ENCODE measurements at places on chromosomes 11 and 22.

GRCh38 chr11:10303558-10304363 is 1.1 kb upstream of the ADM start:
- DNase-seq: peak; percentile 65

DNA sequence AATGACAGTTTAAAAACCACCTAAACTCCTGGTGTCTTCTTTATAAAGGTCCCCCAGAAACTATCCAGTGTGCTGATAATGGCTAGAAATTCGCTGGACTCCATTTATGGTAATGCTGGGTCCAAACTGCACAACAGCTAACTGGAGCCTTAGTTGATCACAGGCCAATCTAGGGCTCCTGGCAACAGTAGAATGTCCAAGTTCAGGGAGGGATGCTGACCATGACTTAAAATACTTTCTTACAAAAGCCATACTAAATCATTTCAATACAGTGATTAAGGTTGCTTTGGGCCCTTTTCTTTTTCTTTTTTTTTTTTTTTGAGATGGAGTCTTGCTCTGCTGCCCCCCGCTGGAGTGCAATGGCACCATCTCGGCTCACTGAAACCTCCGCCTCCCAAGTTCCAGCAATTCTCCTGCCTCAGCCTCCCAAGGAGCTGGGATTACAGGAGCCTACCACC is 14.5 kb upstream of the GAB2 start:
- DNase-seq: peak; percentile 34

GRCh38 chr22:36409911-36410756 is 22.4 kb upstream of the MYH9 start:
- DNase-seq: no peak

DNA sequence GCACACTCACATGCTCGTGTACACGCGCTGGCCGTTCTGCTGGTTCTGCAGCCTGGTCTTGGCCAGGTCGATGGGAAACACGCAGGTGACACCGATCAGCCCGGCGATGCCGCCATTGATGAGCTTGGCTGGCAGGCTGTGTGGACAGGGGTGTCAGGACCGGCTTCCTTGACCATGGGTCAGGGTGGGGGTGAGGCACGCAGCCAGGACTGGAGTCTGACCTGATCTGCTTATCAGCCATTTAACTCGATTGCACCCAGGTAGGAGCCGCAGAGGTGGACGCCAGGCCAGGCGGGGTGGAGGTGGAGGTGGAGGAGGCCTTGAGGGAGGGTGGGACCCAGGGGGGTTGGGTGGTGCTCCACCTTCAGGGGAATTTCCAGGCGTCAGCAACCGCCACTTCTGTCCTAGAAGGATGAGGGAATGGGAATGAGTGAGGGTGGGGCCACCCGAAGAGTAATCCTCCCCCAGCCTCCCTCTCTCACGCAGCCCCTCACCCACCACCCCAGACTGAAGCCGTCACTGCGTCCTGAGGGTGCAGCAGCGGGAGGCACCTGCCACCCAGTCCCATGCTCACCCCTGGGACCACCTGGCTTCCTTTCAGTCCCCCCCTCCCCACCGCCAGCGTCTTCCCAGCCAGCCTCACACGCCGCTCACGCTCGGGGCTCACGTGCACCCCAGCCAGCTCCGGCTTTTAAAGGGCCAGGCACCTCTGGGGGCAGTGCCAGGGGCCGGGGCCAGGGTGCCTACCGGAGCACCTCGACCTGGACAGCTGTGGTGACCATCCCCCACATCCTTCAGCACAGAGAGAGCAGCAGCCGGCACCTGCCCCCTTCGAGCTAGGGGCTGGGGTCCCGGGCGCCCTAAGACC is 3.1 kb downstream of the SLC25A22 start:
- peak; percentile 52 for DNase-seq

DNA sequence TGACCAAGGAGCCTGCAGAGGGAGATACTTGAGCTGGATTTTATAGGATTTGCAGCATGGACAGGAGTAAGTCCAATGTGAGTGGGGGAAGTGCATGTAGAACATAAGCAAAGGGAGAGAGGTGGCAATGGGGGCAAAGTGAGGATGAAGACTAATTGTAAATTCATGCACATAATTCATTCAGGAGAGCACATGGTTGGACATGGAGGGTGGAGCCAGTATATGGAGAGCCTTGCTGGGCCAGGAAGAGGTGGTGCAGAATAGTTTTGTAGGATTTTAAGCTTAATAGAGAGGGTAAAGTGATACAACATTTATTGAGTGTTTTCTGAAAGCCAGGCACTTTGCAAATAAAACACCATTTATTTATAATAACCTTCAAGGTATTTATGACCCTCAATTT is 274.3 kb upstream of the C11orf87 start:
- DNase-seq: peak; percentile 31

DNA sequence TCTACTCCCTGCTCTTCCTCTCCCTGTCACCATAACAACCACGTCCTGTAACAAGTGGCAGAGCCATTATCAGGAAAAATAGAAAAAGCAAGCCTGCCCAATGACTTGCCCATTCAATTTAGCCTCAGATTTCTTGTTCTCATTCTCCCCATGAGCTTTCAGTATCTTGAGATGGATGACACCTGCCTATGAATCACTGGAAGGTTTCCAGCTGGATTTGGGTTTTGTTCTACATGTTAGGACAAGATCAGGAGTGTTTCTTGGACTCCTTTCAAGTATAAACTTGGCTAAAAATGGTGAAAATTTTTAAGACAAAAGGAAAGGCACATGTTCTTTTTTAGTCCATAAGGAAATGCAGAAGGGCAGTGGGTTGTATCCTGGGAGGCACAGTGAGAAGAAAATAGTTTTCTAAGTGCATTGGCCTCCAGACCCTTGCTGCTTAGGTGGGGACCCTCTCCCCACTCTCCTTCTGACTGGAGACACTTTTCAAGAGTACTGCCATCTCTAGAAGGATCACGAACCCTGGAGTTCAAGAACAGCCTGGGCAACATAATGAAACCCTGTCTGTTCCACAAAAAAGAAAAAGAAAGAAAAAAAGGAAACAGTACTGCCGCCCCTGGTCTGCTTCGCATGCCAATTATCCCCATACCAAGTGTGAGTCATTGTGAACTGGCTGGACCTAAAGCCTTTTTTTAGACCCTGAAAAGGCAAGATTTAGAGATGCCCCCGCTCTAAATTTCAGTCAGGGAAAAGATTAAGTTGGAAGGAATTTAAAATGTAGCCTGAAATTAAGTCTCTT is 51.0 kb downstream of the MTNR1B start:
- no peak for DNase-seq

GRCh38 chr22:17091851-17092250 is 7.1 kb downstream of the IL17RA start:
- no peak for DNase-seq

- peak; percentile 88 for DNase-seq
These were observed 105.3 kb upstream of the KIRREL3 start for GRCh38 chr11:127105593-127106541.

DNA sequence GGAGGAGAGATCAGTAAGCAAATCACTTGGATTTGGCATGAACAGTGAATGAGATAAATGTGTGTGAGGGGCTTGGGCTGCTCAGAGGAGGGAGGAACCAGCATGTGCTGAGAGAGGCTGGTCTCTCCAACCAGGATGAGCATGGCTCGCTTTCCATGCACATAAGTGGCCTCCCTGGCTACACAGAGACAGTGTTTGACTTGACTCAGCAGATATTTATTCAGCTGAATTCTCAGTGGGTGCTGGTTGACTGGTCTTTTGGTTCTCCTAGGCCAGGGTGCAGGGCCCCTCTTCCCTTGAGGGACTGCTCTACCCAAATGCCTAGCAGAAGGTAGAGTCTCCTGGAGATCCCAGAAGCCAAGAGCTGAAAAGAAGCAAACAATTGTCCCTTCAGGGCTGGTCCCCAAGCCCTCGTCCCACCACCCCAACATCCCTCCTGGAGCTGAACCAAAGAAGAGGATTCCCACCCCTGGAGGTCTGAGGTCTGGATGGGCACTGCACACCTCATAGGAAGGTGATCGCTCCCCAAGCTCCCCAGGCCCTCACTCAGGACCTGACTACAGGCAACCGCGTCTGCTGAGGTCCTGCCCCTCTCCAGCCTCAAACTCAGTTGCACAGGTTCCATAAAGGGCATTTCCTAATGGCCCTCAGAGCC is 3.3 kb upstream of the TRIM29 start:
- no peak for DNase-seq

DNA sequence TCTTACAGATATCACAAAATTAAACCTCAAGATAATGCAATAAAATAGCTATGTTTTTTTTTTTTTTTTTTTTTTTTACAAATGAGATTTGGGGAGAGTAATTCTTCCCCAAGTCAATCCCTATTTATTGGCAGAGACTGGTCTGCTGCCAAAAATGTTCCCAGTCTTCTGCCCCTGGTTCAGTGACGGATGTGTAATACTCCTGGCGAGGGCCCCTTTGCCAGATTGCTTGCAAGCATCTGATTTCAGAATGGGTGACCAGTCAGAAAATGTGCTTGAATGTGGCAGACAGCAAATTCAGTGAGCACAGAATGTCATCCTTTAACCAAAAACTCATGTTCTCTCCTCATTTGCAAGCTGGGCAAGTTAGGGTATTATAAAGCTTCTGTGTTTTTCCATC is 363.8 kb upstream of the MTNR1B start:
- no peak for DNase-seq

DNA sequence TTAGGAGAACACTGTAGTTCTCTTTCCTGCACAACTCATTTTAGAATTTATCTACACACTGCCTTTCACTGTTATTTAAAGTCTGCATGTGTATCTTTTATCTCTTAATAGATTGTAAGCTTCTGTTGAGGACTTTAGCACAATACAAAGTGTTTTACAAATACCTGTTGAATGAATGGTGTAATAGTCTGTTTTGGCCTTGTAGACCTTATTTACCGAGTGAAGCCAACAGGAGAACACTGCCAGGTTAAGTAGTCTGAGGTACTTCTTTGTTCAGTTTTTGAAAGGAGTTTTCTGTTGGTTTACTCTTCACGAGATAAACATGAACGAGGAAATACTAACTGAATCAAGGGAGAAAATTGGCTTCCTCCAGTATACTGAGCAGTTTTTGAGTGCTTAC is 31.0 kb downstream of the SIK2 start:
- DNase-seq: peak; percentile 42

GRCh38 chr11:35856756-35857155 is 87.1 kb upstream of the LDLRAD3 start:
- no peak for DNase-seq
